ENCODE measurements at places on chromosomes 3 and 15. TPM values are rescaled to one million over a fixed set of nuclear protein-coding genes. Genes with fewer than 3 reads are reported as not detected.

DNA sequence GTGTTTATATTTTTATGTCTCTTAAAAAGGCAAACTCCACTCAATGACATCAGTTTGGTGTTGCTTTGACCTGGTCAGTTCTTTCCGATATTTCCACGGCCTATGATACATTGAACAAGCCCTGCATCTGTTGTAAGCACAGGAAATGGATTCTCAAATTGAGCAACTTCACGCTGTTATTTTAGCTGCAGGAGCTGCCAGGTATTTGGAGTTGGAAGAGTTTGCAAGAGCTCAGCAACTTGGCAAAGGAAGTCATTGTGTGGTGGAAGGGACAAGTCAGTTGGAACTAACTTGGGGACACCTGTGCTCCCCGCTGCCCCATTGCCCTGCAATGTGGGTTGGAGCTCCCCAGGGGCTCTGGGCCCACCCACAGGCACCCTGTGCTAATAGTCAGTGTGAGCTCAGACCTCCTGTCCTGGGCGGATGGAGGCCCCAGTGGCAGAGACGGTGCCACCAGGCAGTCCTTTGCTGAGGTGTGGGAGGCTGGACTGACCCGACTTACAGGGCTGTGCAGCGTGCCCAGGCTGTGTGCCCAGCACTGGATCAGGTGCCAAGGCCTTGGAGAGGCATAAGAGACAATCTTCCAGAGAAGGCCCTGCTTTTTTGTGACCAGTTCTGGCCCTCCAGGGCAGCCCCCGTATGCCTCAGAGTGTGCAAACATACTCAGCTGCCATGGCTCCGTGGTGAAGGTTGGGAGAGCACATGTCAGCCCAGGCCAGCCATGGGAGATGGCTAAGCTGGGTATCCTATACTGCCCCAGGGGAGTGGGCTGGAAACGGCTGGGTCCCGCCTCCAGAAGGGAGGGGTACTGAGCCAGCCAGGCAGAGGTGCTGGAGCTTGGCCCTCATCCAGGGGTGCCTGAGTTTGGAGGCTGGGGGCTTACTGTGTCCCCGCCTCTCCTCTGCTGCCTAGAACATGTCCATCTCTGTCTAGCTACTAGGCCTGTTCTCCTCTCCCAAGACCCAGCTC is 43.5 kb downstream of the KY start:
- DNase-seq: no peak

GRCh38 chr3:186668426-186668825 is 2.6 kb downstream of the HRG start:
- peak; percentile 27 for DNase-seq

GRCh38 chr3:127734754-127735473 is 62.2 kb downstream of the ABTB1 start:
- peak; percentile 100 for DNase-seq

GRCh38 chr3:110938629-110939028 is 133.0 kb upstream of the NECTIN3 start:
- no peak for DNase-seq

- DNase-seq: peak; percentile 47
These were observed 15.2 kb downstream of the PRICKLE2 start for GRCh38 chr3:64209866-64210621.

- DNase-seq: peak; percentile 73
These were observed 70.7 kb downstream of the TOP2B start for GRCh38 chr3:25594007-25594502.

DNA sequence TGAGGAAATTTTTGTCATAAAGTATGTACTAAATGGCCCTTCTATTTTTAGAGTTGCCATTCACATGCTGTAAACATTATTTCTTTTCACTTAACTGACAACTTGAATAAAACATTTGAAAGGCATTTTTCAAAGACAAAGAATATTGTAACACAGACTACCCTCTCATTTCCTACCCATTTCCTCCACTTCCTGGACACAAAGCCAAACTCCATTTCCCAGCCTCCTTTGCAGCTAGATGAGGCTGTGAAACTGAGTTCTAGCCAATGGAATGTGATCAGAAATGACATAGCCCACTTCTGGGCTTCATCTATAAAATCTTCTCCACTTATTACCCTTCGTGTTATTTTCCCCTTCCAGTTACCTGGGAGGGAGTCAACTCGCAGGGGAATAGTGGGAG is 288.9 kb upstream of the DPH6 start:
- peak; percentile 3 for DNase-seq

DNA sequence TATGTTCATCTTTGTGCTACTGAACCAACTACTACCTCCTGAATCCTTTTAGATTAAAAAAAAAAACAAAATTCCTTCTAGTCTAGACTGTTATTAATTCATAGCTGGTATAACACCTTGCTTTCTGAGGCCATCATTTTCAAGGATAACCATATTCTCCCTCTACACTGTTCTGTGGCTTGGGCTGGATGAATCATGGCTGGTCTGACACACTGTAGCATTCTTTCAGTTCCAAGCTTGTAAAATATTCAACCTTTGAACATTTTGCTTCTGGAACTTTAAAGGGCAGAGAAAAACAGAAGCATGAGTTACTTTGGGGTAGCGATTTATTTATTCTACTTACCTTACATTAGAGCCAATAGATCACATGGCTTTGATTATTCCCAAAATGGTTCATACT is 7.6 kb downstream of the HSPBAP1 start:
- peak; percentile 77 for DNase-seq

- peak; percentile 90 for DNase-seq
These were observed 14.5 kb downstream of the EFCAB12 start for GRCh38 chr3:129413687-129414506.

- DNase-seq: no peak
These were observed 69.8 kb downstream of the TCF12 start for GRCh38 chr15:56988219-56988618.

GRCh38 chr15:40477642-40478327 is 7.0 kb downstream of the CHST14 start:
- no peak for DNase-seq

GRCh38 chr15:62270216-62270921 is 105.3 kb upstream of the C2CD4B start:
- no peak for DNase-seq

GRCh38 chr3:191399918-191400317 is 61.0 kb upstream of the PYDC2 start:
- DNase-seq: no peak

GRCh38 chr3:58414538-58415197 is 19.0 kb downstream of the PDHB start:
- peak; percentile 66 for DNase-seq

Gene TLR9
- total RNA-seq: not detected

Gene CAND2
- total RNA-seq: 0.60 TPM

Gene SLC12A6
- total RNA-seq: 9.3 TPM

Gene ASB14
- total RNA-seq: 0.20 TPM

Gene NUP210
- 0.39 TPM for total RNA-seq

Gene COPB2
- 141 TPM for total RNA-seq

Gene SNTN
- not detected for total RNA-seq
